Activated naive CD4-positive, alpha-beta T cell treated with anti-CD3 and anti-CD28 coated beads, Interleukin-2, amount 50 U/mL, for 16 hours (primary cell): ENCODE measurements at places on chromosomes 12 and 14.

- no peak for DNase-seq
Observed at GRCh38 chr12:62676521-62677307, 210.1 kb downstream of the MON2 start.

DNA sequence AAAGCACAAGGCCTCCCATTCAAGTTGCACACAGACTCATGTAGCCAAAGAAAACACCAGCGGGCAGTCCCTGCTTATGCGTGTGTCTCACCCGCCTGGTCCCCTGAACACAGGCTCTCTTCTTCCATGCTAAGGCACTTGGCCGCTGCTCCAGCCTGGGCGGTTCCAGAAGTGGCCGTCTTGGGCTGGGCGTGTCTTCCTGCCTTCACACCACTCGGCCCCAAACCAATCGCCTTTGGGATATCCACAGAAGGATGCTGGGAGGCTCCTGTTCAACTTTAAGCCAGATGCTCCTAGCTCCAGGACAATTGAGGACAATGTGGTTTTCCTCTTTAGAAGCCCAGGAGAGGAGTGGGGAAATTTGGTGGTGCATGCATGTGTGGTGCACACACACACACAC, 2.2 kb downstream of the SCARB1 start:
- DNase-seq, result no peak

DNA sequence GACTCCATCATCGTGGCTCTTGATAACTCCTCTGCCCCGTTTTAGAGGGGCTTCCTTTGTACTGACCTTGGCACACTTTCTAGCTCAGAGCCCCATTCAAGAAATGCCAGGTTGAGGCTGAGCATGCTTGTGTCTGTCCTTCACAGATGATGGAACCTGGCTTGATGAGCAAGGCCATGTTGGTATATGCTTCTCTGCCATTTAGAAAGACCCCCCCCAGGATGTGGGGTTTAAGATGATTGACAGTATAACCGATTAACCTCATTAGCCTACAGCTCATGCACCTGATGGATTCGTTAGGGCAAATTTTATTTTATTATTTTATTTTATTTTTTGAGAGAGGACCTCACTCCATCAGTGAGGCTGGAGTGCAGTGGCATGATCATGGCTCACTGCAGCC, 21.0 kb downstream of the BATF start:
- no peak for DNase-seq

DNA sequence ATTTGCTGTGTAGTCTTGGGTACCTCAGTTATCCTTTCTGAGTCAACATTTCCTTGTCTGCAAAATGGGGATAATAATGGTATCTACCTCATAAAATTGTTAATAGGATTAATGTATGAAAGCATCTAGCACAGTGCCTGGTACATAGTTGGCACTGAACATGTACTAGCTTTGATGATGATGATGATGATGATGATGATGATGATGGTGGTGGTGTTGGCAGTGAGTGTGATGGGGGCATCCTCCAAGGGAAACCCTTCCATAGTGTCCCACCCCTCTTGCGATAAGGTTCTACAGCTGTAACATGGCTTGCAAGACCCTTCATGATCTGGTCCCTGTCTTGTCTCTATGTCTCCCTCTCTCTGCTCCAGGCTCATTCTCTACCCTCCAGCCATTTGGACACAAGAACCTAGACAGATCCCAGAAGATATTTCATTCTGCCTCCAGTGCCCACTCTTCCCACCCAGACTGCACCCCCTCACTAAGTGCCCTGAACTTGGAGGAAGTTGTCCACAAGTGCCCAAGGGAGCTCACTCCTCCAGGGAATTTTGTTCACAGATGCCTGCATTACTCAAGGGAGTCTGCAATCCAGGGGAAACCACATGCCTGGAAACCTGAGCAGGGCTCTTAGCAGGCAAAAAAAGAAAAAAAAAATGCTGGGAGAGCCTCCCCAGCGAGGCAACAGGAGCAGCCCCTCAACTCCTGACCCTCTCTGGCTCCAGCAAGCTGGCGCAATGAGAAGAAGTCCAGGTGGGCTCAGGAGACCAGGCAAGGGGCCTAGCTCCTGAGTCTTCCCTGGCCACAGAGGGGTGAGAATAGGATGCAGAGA, 10.1 kb upstream of the BDKRB1 start:
- no peak for DNase-seq

GRCh38 chr12:26857465-26858176, 24.6 kb upstream of the ITPR2 start:
- DNase-seq, result no peak

- peak; percentile 79 for DNase-seq
Observed at GRCh38 chr14:75295491-75296345, 17.1 kb downstream of the FOS start.

GRCh38 chr14:91323671-91324605, 79.4 kb upstream of the GPR68 start:
- peak; percentile 94 for DNase-seq

- DNase-seq, result no peak
Observed at GRCh38 chr12:80708975-80709328, 1.5 kb downstream of the MYF6 start.
